Kidney (tissue), 22 donors: ENCODE measurements at places on chromosomes 6 and 20. TPM values are rescaled to one million over a fixed set of nuclear protein-coding genes. Genes with fewer than 3 reads are reported as not detected.

GRCh38 chr6:108492131-108492766 is 68.5 kb upstream of the FOXO3 start:
- DNase-seq: no peak

- DNase-seq: no peak
These were observed 101.2 kb downstream of the NUS1 start for GRCh38 chr6:117776441-117776840.

GRCh38 chr20:35617397-35618262 is 2.0 kb downstream of the SPAG4 start:
- peak; percentile 90 for DNase-seq

- DNase-seq: no peak
These were observed 78.2 kb downstream of the ASXL1 start for GRCh38 chr20:32436142-32436861.

GRCh38 chr6:1667012-1667804 is 57.5 kb downstream of the FOXC1 start:
- DNase-seq: no peak

- DNase-seq: peak; percentile 77
These were observed 77.3 kb downstream of the EPHA7 start for GRCh38 chr6:93341900-93342613.

TNFRSF6B gene
- 64.5 TPM for total RNA-seq
